ENCODE measurements at places on chromosomes 6 and 20.

DNA sequence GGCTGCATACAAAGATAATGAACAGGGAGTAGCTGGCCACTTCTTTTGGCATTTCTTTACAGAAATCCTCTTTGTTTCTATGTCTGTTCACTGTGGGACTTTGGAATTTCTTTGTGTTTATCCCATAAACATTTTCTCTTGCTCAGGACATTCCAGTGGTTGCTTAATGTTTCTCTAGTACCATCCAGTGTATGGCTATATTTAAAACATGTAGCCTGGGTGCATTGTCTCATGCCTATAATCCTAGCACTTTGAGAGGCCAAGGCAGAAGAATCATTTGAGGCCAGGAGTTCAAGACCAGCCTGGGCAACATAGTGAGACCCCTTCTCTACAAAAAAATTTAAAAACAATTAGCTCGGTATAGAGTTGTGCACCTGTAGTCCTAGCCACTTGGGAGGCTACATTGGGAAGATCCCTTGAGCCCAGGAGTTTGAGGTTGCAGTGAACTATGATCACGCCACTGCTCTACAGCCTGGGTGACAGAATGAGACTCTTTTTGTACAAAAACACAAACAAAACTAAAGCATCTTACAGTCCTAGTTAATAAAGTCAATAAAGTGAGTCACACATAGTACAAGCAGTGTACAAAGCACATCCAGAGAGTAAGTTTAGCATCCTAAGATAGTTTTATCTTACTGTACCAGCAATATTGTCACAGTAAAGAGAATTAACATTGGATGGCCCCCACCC lies 63.3 kb downstream of the ZFAND3 start:
- no peak for DNase-seq

DNA sequence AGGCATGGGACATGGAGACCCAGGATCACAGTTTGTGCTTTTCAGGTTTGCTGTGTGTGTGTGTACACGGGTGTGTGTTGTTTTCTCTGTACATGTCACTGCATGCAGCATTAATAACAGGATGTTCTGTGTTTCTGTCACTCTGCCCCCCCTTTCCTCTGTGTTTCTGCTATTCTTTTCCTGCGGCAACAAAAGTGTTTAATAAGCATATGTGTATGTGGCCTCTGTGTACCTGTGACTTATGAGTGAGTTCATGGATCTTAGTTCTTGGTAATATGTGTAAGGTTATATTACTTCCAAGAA lies 9.8 kb downstream of the SYNGAP1 start:
- DNase-seq: no peak

GRCh38 chr6:106631346-106631745 lies 2.0 kb downstream of the QRSL1 start:
- no peak for DNase-seq

- DNase-seq: no peak
These were observed 46.9 kb downstream of the CPXM1 start for GRCh38 chr20:2753461-2754040.

- DNase-seq: no peak
These were observed 7.4 kb downstream of the CNBD2 start for GRCh38 chr20:35975576-35976373.

- no peak for DNase-seq
These were observed 130.0 kb downstream of the TSHZ2 start for GRCh38 chr20:53101992-53102760.

- no peak for DNase-seq
These were observed 110.8 kb upstream of the HDAC2 start for GRCh38 chr6:114081730-114082129.

- no peak for DNase-seq
These were observed 3.1 kb downstream of the B3GALT4 start for GRCh38 chr6:33279971-33280511.

DNA sequence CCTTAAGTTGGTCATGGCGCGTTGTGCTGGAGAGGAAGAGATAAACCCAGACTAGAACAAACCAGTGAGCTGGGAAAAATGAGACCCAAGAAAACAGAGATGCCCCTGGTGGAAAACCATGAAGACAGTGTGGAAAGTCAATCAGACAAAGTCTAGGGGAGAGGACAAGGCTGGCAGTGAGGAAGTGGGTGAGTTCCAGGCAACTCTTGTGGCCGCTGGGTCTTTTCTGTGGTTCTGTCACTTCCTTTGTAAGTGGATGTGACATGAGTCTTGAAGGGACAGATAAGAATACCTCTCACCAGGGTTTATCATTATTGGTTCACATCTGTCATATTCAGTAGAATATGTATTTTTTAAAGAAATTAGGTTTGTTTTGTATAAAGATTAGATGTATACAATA lies 738.4 kb downstream of the DHX35 start:
- no peak for DNase-seq

- no peak for DNase-seq
These were observed 73.2 kb downstream of the VEGFA start for GRCh38 chr6:43843097-43843645.

- no peak for DNase-seq
These were observed 667 bp downstream of the CAP2 start for GRCh38 chr6:17393892-17394631.

DNA sequence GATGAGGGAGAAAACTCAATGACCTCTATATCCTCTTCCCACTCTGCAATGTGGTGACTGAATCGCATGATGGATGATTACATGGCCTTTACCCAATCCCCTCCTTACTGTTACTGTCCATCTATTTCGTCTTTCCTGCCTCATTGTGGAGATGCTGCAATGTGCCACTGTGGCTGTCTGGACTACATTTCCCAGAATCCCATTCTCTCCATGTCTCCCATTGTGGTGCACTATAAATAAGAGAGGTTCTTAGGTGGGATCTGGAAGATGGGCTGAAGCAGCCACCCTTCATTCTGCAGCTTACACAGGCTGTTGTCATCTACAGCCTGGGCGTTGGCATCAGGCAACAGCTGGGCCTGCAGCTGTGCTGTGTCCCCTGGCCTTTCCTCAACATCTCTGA lies 233.6 kb downstream of the PRKN start:
- DNase-seq: no peak

GRCh38 chr20:53657732-53658131 lies 64.1 kb upstream of the ZNF217 start:
- no peak for DNase-seq

GRCh38 chr20:58585753-58586540 lies 65.1 kb upstream of the STX16 start:
- DNase-seq: no peak
